ENCODE measurements at places on chromosomes 16 and 17.

GRCh38 chr17:62611292-62611691, 16.2 kb upstream of the MRC2 start:
- DNase-seq: no peak

GRCh38 chr16:78640886-78641285, 541.4 kb downstream of the WWOX start:
- no peak for DNase-seq

GRCh38 chr16:13997933-13998332, 73.2 kb upstream of the MRTFB start:
- DNase-seq: no peak

DNA sequence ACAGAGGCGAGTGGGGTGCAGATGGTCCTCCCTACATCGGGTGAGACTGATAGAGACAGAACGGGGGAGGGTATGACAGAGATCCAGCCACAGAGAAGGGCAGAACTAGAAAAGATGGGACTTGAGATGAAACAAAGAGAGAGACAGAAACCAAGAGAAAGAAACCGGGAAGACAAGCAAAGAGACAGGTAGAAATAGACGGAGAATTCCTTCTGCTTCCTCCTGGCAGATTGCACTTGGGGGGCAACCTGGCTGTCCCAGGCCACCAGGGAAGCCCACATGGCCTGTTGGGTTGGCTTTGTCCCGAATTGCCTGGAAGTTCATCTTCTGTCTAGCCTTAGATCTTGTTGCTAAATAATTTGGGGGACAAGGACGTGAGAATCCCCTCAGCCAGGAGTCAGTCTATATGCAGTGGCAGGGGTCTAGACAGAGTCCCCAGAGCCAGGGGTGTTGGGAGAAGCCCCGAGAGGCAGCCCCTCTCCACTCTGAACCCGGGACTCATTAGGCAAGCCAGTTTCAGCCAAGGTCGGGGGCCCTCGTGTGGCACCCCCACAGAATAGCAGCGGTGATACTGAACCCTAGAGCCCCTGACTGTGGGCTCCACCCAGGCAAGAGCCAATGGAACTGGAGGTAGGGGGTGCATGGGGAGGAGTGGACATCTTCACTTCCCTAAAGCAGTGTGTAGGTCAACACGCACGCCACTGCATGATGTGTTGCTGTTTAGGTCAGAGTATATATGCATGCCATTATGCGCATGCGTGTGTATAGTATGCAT, 627 bp upstream of the TSPOAP1 start:
- DNase-seq: peak; percentile 80

- no peak for DNase-seq
Measured at GRCh38 chr16:31213877-31214707, at the start of gene TRIM72. Gene TRIM72, plus strand, starts transcription at chr16:31214119. Its CDS starts 620 bp downstream, at chr16:31214739.

- DNase-seq: no peak
Measured at GRCh38 chr16:79805621-79806020, 205.1 kb upstream of the MAF start.
